MCF 10A (cell line): ENCODE measurements at places on chromosomes 2 and 18. TPM values are rescaled to one million over a fixed set of nuclear protein-coding genes. Genes with fewer than 3 reads are reported as not detected.

- no peak for DNase-seq
Observed at GRCh38 chr2:226405465-226405864, 394.2 kb downstream of the IRS1 start.

GRCh38 chr18:2172881-2173280 is 398.4 kb downstream of the METTL4 start:
- DNase-seq, result no peak

GRCh38 chr2:236949089-236949905 is 136.4 kb upstream of the COPS8 start:
- no peak for DNase-seq

GRCh38 chr2:121472470-121472993 is 58.1 kb upstream of the RNU4ATAC start:
- DNase-seq, result no peak

The UCN gene
- total RNA-seq, result 7.9 and 9.5 TPM in 2 replicates

The GPR155 gene
- 1.9 and 3.3 TPM in 2 replicates for total RNA-seq

The CDC42EP3 gene
- total RNA-seq, result 55.4 and 61.3 TPM in 2 replicates

The CHRNG gene
- total RNA-seq, result not detected in 2 replicates

The B4GALT6 gene
- 6.0 and 14.5 TPM in 2 replicates for total RNA-seq
